ENCODE measurements at places on chromosomes 4 and X.

- DNase-seq: no peak
Measured at GRCh38 chr4:105102016-105102415, 44.7 kb upstream of the TET2 start.

DNA sequence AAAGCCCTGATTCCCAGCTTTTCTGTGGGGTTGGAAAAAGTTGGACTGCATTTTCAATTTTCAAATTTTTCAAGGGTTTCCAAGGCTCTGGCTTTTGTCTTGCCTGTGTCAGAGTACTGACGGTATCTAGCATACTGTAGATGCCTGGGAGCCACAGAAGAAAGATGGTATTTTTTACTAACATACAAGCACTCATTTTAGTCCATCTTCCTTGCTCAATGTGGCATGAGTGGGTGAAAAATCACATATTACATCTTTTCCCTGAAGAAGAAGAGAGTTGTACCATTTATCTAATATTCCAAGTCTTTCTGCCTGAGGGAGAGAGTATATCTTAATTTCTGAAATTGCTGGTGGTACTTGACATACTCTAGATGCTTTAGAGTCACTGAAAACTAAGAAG lies 738.6 kb upstream of the ADGRL3 start:
- DNase-seq: no peak

DNA sequence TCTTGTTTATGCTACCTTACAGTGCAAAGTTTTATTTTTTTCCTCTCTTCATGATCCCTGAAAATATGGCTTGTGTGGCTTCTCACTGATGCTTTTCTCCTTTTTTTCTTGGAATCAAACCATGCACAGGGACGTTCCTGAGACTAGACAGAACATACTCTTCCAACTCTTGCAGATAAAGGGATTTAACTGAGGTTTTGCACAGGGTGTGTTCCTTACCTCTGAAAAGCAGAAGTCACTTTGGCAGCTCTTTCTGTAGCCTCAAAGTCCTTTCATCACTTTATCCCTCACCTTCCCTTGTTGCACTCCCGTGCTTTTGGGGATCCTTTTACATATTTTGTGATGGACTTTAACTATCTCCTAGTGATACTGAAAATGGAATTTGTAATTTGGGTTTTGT lies 300.1 kb downstream of the SPRY1 start:
- DNase-seq: no peak

- no peak for DNase-seq
Measured at GRCh38 chr4:79209822-79210635, 115.8 kb downstream of the NAA11 start.

DNA sequence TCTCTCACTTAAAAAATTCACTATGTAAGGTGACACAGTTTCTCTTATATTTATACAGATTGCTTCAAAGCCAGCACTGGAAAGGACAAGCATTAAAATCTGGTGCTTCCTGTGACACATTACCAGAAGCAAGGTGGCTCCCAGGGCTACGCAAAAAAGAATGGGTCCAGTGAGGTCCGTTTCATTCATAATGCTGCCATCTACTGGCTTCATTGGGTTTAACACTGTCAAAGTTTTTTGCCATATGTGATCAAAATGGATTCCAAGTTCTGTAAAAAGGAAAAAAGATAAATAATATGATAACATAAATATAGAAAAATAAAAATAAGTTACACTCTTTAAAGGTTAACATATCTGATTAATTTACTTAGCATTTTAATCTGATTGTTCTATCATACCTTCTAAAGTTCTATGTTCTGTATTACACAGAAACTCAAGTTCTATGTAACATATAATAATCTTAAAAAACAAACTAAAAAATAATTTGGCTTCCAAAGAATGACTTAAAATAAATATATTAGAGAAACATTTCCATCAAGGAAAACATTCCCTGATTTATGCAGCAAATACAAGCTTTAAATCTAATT lies 22.1 kb downstream of the YIPF7 start:
- DNase-seq: no peak

GRCh38 chrX:133364865-133365264 lies 50.4 kb downstream of the GPC4 start:
- DNase-seq: no peak

DNA sequence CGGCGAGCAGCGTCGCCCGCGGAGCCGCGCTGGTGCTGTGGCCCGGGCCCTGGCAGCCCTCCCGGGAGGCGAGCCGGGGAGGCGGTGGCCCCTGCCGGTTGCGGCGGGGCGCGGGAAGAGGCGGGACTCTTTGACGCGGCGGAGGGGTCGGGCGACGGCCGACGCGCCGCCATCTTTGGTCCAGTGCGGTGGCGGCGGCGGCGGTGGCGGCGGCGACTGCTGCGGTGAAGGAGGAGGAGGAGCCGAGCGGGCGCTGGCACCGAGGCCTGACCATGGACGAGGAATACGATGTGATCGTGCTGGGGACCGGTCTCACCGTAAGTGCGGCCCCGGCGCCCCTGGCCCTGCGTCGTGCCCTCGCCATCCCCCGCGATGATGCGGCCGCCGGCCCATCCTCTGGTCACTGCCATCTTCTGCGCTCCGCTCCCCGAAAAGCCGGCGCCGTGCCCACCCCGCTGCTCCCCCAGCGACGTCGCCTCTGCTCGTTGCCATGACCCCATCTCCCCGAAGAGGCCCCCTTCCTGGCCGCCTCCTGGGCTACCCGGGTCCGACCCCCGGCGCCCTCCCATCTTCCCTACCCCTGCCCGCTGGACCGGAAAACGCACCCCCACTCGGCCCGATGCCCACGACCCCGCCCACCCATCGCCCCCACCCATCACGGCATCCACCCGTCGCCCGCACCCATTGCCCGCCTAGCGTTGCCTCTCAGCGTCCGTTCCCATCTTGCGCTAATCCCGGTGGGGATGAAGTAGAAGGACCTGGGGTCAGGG lies at the start of gene GDI1:
TSS of gene GDI1 (plus strand) at position 172 of the 770 bp plus-strand sequence. CDS start at position 273, 101 bp downstream.
- peak; percentile 87 for DNase-seq

- no peak for DNase-seq
Measured at GRCh38 chrX:19852014-19853005, 35.1 kb downstream of the SH3KBP1 start.

DNA sequence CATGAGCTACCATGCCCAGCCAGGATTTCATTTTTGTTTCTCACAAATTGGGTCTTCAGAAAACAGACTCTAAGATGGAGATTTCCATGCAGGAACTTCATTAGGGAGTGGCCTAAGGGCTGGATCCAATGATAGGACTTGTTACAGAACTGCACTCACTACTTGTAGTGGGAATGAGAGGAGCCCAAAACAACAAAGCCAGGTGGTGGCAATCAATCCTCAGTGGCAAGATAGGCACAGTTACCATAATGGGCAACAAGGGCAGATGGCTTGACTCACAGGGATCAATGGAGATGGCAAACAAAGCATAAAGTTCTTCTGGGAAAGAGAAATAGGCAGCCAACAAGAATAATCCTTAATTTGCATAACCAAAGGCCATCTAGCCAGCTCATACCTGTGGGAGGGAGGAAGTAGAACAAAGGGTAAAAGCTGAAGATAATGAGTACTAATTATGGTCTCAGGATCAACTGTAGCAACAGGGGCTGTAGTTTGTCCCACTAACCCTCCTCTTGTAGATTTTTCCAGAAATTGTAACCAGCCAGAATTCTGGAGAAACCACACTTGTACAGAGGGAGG lies 72.8 kb upstream of the MAPK10 start:
- no peak for DNase-seq

- DNase-seq: no peak
Measured at GRCh38 chrX:134600714-134601113, 57.6 kb downstream of the PLAC1 start.

DNA sequence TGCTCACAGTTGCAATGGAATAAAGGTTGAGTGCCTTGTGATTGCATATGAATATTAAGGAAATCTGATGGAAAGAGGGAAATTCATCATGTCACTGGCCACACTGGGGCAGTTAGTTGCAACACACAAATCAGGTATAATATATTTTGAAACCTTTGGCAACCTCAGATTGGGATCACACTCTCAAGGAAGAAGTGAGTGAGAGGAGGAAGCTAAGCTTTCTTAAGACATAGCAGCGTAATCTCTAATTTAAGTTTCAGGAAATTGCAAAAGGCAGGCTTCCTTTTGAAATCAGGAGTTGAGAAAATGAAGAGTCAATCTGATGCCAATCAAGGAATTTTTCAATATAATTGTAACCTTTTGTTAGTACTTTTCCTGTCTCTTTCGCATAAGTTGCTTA lies 12.3 kb upstream of the CLTRN start:
- no peak for DNase-seq

All from Right ventricle myocardium inferior (tissue), 1 donor.